ENCODE measurements at places on chromosomes 7 and 10.

DNA sequence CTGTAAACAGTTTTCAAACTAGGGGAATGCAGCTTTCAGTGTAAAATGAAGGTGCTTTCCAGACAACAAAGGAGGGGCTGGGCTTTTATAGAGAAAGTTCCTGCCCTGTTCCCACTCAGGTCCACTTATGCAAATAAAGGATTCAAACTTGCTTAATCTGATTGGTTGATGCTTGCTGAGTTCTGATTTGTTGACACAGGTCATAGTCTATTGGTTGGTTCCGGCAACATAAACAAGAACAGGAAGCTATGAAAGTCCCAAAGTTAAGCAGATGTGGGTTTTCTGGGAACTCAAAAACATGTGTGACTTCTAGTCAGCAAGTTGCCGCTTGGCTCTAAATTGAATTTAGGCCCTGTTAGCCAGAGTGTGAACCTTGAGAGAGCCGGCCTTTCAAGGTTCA is 194.2 kb upstream of the SVIL start:
- DNase-seq: no peak

DNA sequence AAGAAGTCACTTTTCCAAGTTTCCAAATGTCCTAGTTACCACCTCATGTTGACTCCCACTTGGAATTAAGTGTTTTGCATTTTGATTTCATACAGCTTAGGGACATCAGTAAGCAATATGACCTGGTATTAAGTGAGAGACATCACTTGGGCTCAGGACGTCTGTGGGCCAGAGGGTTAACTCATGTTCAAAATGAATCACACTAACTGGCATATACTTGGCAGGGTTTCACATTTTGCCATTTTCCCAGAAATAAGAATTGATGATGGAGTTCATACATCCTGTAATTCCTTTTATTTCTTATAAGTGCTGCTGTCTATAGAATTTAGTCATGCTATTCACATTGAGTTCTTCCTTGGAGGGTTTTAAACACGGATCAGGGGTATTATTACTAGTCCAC is 516.5 kb downstream of the PHTF2 start:
- DNase-seq: no peak

DNA sequence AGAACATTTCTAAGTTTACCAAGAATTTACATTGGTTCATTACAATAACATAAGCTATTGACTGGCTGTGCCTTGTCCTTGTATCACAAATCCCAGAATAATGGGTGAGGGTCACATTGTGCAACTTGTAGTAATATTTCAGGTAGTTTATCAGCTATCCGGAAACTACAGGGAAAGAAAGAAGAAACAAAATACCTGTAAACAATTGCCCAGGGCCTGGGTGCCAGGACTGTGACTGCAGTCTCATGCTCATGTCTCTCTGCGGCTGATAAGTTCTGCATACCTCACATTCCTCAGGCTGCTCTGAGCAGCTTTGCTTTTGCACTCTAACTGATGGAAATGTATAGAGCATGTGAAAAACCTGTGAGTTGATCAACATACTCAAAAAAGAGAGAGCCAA is 131.8 kb upstream of the TRIM24 start:
- no peak for DNase-seq

- DNase-seq: no peak
These were observed 448.1 kb downstream of the GATA3 start for GRCh38 chr10:8502573-8502972.

GRCh38 chr7:126792521-126792920 is 460.2 kb downstream of the GRM8 start:
- no peak for DNase-seq

- DNase-seq: no peak
These were observed 254.1 kb downstream of the WDR37 start for GRCh38 chr10:1310271-1310789.

DNA sequence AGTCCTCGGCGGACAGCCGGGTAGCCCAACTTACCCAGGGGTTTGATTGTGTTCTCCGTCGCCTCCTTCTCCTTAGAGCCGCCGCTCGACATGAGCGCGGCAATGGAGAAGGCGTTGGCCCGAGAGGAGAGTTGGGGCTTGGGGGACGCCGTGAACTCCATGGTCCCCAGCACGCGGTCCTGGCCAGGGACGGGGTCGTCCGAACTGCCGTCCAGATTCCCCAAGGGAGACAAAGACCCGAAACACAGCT is 515 bp downstream of the TBX20 start:
- no peak for DNase-seq

- no peak for DNase-seq
These were observed 95.8 kb downstream of the ARHGAP22 start for GRCh38 chr10:48508791-48509772.

GRCh38 chr7:50554431-50555322 is 10.5 kb downstream of the DDC start:
- DNase-seq: no peak

DNA sequence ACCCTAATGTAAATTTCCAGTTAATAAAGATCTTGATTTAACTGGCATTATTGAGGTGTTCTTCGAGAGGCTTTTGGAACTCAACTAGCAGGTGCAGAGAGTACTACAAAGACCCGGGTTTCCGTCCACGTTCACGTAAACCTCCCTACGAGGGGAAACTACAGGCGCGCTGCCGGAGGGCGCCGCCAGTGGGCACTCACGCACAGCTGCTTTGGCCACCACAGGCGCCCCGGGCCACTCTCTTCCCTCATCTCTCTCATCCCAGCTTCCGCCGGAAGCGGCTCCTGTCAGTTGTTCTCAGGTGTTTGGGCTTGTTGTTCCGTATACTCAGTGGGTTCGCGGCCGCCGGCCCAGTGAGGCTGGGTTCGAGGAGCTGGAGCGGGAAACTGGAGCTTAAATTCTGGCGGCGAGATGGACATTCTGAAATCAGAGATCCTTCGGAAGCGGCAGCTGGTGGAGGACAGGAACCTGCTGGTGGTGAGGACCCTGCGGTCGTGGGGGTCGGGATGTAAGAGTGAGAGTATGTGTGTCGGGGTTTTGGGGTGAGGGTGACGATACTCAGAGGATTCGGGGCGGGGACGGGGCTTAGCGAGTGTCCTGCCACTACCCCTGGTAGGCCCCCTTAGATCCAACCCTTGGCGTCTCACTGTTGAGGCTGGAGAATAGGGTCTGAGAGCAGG is at the start of gene PRPF18:
Gene PRPF18, plus strand, starts transcription at position 290 of the 680 bp plus-strand sequence. Its CDS starts 122 bp downstream, at position 412.
- peak; percentile 92 for DNase-seq

- DNase-seq: no peak
These were observed 38.4 kb downstream of the BAIAP2L1 start for GRCh38 chr7:98362517-98362916.

DNA sequence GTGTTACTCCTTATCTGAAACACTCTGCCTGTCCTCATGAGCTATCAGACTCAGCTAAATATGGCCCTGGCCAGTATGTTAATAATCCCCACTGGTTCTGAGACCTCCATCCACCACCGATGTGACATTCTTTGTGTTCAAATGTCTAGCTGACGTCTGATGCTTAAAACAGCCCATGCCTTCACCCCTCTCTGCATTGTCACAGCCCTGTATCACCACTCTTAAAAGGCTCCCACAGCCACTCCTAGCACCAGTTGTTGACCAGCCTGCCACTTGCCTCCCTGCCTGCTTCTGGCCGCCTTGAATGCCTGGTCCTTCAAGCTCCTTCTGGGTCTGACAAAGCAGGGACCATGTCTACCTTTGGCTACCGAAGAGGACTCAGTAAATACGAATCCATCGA is at the start of gene LMOD2:
Gene LMOD2, plus strand, starts transcription at position 253 of the 400 bp plus-strand sequence. Its CDS starts 98 bp downstream, at position 351.
- DNase-seq: no peak

DNA sequence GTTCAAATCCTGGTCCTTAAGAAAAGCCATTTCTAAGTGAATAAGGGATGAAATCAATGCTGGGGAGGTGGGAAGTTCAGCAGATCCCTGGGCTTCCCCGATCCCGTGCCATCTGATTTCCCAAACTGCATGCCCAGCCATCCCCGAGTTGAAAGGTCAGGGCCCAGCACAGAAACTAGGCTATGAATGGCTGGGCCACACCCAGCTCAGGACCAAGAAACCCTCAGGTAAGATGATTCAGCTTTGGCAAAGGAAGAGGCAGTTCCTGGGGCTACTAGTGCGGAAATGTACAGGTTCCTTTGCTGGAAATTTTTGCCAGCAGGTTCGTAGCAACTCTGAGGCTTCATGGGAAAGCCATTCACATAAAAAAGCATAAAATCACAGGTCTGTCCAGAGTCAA is 182.7 kb downstream of the FAM107B start:
- DNase-seq: no peak

DNA sequence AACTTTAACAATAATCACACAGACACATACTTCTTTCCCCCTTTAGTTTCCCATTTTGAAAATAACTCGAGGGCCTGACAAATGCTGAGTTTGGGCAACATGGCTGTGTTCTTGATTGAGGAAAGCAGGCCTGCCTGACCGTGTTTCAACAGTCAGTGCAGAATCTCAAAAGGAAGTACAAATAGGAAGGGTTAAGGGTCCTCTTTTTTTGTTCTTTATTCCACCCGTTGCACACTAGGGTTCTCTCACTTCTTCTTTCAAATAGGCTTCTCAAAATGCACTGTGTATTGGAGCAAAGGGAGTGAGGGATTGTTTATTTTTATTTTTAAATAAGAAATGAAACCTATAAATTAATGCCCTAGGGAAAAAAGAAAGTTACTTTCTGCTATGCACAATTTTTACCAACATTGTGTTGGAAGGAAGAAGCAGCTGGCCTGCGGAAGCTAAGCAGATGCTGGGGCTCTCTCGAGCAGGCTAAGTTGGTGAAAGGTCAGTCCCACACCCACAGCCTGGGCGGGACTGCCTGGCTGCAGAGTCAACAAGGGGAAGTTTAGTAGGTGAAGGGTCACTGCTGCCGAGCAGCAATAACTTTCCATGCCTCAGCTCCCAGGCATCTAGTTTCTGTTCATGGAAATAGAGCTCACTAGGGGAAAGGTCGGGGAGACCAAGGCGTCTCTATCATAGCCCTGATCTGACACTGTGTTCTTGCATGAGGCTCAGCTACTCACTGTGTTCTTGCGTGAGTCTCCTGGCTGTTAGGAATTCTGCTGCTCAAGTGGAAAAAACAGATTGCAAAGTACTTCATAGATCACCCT is 12.2 kb upstream of the PDK4 start:
- no peak for DNase-seq

- no peak for DNase-seq
These were observed 75.0 kb downstream of the PDGFA start for GRCh38 chr7:444606-445005.

GRCh38 chr7:131057015-131057793 is 270.5 kb upstream of the MKLN1 start:
- no peak for DNase-seq

DNA sequence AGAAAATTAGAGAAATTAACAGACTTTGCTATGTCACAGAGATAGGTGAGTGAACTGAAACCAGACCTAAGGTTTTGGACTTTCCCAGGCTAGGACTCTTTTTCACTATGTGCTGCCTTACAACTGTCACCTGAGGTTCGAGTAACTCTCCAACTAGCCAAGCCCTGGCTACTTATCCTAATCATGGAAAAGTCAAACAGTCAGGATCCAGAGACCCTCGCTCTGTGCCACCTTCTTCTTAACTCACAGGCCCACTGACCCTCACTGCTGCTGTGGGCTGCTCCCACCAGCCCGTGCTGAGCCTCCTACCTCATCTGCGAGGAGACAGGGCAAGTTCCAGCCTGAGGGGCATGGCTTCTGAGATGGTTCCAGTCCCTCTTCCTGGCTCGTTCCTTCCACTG is 211.4 kb upstream of the KLF14 start:
- DNase-seq: no peak

- no peak for DNase-seq
These were observed 2.8 kb downstream of the ZNF746 start for GRCh38 chr7:149494738-149495368.

DNA sequence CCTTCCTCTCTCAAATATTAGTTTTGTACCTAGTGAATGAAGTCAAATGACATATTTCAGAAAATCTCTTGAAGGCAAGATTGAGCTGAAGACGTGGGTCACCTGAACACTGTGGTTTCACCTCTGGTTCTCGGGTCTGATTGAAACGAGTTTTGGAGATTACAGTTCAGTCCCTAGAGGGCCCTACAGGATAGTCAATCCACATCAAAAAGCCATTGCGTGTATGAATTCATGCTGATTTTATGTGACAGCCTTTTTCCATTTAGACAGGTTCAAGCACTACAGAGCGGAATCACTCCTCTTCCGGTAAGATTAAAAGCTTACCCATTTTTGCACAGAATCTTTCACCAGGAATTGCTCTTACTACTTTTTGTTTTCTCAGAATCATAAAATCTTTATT is 62.2 kb downstream of the VIM start:
- peak; percentile 33 for DNase-seq

- no peak for DNase-seq
These were observed 7.7 kb upstream of the KCNK18 start for GRCh38 chr10:117189557-117189956.

- no peak for DNase-seq
These were observed 112.7 kb downstream of the CCNY start for GRCh38 chr10:35448687-35449662.

DNA sequence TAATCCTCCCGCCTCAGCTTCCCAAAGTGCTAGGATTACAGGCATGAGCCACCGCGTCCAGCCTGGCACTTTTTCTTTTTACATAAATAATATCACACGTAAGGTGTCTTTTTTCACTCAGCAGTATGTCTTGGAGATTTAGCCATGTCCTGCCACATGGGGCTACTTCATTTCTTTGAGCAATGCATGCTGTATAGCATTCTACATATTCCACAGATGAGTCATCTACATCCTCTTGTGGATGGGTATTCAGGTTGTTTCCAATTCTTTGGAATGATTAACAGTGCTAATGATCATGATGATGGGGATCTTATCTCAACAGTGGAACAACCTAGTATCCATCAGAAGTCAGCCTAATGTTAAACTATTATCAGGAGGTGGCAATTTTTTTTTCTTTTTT is 50.8 kb downstream of the ZNF503 start:
- no peak for DNase-seq

GRCh38 chr10:122487174-122487765 is 25.9 kb downstream of the HTRA1 start:
- no peak for DNase-seq

- no peak for DNase-seq
These were observed 44.6 kb upstream of the TES start for GRCh38 chr7:116165717-116166116.

GRCh38 chr7:122770686-122771335 is 68.1 kb upstream of the RNF148 start:
- no peak for DNase-seq

DNA sequence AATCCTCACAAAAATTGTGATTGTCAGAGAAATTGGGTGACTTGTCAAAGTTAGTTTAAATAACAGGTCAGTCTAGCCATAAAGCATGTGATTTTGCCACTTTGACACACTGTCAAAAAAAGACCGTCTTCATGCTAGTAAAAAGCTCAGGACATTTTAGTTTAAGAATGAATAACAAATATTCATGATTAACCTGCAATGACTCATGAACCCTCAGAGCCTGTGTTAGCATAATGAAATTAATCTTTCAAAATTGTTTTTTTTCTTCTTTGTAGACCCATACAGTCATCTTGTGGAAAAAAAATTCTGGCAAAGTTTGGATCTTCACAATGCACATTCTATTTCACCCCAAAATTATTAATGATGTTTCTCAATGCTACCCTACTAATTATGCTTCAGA is 255.2 kb upstream of the POT1 start:
- no peak for DNase-seq

GRCh38 chr10:131781791-131782190 is 119.0 kb upstream of the PPP2R2D start:
- no peak for DNase-seq
